ENCODE measurements at places on chromosomes 2 and 18.
A peak's percentile ranks its signal among the peaks of the same experiment; 100 is the strongest.

DNA sequence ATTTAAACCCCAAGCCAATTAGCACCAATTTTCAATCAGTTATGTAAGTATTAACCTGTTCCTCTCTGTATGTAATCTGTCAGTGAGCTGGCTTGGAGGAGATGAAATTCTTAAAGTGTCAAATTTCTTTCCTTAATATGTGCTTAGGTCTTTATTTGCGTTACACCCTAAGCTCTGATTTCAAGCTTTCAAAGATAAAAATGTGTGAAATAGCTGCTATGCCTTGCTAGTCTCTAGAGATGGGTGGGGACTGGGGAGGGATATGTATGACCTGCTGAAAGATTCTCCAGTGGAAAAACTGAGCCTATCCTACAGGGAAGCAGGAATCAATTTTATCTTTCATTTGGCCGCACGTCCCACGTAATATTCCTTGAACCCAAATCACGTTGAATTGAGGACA is 264.5 kb downstream of the RND3 start:
- DNase-seq, result no peak

DNA sequence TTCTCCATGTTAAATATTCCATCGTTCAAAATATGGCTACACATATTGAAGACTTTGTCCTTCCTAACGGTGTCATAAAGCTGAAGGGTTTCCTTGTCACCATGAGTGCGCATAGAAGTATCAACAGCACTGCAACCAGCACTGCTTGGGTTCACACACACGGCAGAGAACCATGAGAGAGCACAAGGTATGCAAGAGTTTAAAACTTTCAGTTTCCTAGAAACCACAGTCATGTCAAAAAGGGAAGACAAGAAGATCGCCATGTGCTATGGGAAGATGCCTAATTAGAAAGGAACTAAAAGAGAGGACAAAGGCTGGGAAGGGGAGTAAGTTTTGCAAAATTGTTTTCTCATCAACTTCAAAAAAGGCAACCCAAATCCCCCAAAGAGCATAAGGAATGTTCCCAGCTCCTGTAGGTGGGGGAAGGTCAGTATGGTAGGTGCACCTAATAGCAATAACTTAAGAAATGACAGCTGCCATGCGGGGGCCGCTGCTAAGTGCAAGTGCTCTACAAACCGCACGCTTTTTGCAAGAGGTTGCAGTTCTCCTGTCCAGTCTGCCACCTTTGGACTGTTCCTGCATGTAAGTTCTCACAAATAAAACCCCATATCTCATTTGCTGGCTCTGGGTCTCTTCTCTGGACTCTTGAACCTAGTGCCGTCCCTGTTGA is 136.8 kb downstream of the TMEM163 start:
- no peak for DNase-seq

- no peak for DNase-seq
Measured at GRCh38 chr2:8236391-8236790, 445.5 kb upstream of the ID2 start.

GRCh38 chr2:47655563-47655880 is 127.4 kb upstream of the MSH6 start:
- no peak for DNase-seq

GRCh38 chr2:64652231-64653108 is 1.2 kb downstream of the SERTAD2 start:
- DNase-seq, result peak; percentile 19

GRCh38 chr2:226077031-226077430 is 677.5 kb downstream of the NYAP2 start:
- DNase-seq, result no peak

- DNase-seq, result peak; percentile 25
Measured at GRCh38 chr18:22703883-22704585, 229.1 kb upstream of the RBBP8 start.

DNA sequence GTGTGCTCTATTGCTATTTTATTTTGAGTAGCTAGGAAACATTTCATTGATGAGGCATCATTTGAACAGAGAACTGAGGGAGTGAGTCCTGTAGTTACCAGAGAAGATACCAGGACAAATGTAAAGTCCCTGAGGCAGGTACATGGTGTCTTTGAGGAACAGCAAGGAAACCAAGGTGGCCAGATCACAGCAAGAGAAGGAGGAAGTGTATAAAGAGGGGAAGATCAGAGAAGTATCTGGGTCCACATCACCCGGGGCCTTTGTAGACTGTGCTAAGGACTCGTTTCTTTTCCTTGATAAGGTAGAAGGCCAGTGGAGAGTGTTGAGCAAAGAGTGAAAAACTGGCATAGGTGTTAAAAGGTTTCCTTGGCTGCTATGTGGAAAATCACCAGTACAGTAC is 34.8 kb upstream of the PLB1 start:
- no peak for DNase-seq

DNA sequence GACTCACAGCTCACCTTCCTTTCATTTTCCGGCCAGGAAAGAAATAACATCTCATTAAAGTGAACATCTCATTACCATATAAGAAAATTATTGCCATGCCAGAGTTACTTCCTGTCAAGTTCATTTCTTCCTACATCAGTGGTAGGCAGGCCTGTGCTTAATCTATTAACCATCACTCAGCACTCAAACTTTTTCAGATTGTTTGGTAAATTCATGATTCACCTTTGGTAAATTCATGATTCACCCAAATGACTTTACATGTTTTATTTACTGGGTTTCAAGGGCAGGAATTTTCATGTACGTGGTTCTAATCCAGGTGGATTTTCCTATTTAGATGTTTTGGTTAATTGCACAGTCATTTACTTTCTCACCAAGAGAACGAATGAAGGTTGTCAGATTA is 116.5 kb downstream of the CSRNP3 start:
- no peak for DNase-seq

GRCh38 chr2:75268112-75268511 is 68.8 kb upstream of the TACR1 start:
- no peak for DNase-seq

- DNase-seq, result no peak
Measured at GRCh38 chr2:3292416-3292815, 85.2 kb downstream of the EIPR1 start.

GRCh38 chr2:105494683-105495425 is 96.0 kb upstream of the FHL2 start:
- no peak for DNase-seq

- DNase-seq, result no peak
Measured at GRCh38 chr2:146240391-146240790, 1604.4 kb upstream of the ACVR2A start.

DNA sequence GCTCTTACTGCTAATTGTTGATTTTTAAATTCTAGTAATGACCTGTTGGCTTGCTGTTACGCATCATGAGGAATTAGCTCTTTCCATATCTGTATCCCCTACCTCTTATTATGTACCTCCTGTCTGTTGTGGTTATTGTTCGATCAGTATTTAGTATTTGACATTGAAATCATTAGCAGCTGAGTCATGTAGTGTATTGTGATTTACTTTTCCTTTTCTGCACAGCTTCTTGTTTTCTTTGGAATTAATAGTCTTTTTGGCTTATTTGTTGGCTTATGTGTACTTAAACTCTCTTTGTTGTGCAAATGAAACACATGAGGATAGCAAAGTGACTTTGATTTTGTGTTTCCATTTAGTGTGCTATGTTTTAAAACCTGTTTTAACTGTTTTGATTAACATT is 4.3 kb downstream of the EPB41L5 start:
- no peak for DNase-seq

DNA sequence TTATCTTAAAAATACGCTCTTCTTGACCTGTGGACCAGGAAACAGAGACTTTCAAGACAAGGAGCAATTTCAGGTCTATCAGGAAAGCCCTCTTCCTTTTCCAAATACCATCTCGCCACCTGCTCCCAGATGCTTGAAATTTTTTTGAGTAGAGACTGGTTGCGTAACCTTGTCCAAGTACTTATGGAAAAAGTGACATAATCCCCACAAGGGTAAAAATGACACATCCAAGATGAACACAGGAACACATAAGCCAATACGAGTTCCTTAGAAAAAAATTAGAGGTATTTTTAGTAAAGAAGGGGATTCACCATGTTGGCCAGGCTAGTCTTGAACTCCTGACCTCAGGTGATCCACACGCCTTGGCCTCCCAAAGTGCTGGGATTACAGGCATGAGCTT is 1.8 kb downstream of the SERPINB13 start:
- DNase-seq, result no peak

GRCh38 chr2:230925879-230926765 is 1.1 kb upstream of the GPR55 start:
- DNase-seq, result peak; percentile 24

GRCh38 chr2:38438133-38438882 is 61.2 kb upstream of the ATL2 start:
- DNase-seq, result no peak

- DNase-seq, result no peak
Measured at GRCh38 chr2:8158711-8159110, 523.1 kb upstream of the ID2 start.

DNA sequence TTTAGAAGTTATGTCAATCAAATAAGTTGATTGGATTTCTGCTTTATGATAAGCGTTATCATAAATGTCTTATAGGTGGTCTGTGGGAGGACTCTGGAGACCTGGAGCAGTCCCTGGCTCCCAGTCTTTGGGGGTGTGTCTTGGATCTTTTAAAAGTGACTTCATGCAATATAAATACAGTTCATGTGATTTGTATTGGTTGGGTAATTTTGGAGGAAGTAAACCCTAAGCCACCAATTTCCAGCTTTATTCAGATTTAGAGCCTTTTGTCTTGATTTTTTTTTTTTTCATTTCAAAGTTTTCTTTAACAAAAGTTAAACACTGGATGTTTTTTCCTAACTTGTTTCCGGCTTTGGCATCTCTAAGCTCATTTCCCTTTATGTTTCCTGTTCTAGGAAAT is 68.8 kb downstream of the MAP4K4 start:
- DNase-seq, result no peak

- no peak for DNase-seq
Measured at GRCh38 chr2:11777066-11777782, 30.8 kb downstream of the LPIN1 start.

GRCh38 chr2:182038576-182038975 is 52.9 kb downstream of the PPP1R1C start:
- no peak for DNase-seq

GRCh38 chr2:229370509-229370908 is 99.4 kb upstream of the PID1 start:
- DNase-seq, result no peak

- no peak for DNase-seq
Measured at GRCh38 chr18:44536619-44537018, 144.1 kb upstream of the SETBP1 start.

Measured in CD4-positive, alpha-beta T cell treated with Interleukin-2 at 100 ng/mL for 4 hours (primary cell).